ENCODE measurements at places on chromosomes 1 and 21.
A peak's percentile ranks its signal among the peaks of the same experiment; 100 is the strongest.

DNA sequence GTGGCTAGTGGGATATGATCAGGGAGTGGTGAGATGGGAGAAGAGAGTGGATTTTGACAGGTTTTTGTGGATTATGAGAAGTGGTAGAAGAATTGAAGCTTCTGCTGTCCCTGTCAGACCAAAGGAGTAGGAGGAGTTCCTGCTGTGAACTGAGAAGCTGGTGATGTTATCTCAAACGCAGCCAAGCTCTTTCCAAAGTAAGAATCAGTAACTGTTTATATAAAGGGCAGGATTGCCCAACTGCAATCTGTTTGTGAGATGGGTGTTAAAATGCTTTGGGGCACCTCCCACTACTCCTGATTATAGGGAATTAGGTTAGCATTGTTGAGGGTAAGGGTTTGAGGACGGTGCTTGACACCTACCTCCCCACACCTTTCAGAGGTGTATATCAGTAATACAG is 60.5 kb upstream of the USP25 start:
- no peak for DNase-seq

GRCh38 chr1:49229555-49229954 is 452.9 kb upstream of the BEND5 start:
- no peak for DNase-seq

GRCh38 chr1:176522310-176522845 is 59.4 kb downstream of the PAPPA2 start:
- no peak for DNase-seq

DNA sequence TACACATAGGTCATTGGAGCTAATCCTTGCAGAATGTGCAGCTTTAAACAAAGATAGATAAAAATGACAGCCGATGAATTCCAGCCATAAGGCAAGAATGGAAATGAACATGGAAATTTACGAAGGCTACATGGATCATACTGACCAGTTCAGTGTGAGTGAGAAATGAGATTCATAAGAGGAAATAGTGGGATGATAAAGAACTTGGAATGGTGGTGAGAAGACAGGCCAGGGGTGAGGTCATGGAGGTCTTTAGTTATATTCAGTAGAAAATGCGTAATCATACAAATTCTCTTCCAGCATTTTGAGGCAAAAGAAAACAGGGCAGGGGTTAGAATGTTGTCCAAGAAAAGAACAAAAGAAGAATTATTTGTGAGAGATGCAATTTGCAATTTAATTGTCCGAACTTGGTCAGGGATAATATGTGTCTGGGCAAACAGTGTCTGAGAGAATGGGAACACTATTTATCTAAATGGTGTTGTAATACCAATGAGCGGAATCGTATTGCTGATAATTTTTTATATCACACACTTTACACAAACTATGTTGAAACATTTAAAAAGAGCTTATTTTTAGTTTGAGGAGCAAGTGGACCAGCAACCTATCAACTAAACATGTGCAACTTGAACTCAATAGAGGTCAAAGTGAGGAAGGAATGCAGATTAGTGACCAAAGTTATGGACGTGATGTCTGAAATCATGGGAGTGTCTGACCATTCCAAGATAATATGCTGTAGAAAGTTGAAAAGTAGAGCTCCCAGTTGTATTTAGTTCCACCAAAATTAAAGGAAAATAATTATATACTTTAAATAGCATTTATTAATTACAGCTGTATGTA is 739.0 kb upstream of the NCAM2 start:
- DNase-seq = no peak

DNA sequence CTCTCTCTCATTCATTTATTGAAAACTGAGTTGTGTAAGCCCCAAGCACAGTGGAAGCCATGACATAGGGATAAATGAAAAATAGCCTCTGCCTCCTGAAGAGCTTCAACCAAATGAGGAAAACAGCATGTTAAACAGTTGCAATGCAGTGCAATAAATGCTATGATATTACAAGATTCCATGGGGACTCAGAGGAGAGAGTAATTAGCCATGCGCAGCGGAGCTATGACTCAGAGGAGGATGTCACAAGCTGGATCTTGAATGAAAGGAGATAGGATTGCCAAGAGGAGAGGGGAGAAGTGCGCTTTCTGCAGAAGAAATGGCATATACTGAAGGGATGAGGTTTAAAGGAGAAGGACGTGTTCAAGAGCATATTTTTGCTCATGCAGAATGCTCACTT is 231.3 kb upstream of the PLXNA2 start:
- no peak for DNase-seq

DNA sequence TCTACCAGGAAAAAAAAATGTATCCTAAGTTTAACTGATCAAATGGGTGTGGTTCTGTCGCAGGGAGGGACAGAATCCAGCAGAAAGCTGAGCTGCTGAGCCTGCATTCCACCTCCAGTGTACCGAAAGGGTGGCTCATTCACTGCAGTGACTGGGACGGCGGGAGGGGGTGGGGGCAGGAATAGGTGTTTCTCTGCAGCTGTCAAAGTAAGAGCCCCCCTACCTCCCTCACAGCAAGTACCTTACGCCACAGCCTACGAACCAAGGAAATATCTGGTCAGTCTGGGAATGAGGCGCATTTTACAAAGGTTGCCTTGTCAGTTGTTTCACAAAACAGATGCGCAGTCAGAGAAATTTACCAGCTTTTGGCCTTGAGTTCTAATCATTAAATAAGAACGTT is 1.7 kb downstream of the S100B start:
- DNase-seq = peak; percentile 49

DNA sequence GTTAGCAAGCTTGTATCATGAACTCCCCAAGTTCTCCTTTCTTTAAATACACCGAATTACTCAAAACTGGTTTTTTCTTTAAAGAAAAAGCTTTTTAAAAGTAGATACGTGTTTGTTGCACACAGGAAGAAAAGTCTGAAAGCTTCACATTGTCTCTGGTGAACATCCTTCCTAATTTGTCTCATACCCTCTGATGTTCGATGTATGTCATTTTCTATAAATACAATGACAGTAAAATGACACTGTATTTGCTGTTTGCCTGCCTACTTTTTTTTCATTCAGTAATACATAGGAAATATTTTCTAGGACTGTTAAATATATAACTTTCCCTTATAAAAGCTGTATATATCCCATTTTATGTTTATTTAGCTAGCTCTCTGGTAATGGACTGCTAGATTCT is 153.9 kb downstream of the GALNT2 start:
- DNase-seq = no peak

- DNase-seq = peak; percentile 47
Observed at GRCh38 chr1:20366056-20366462, 75.4 kb downstream of the VWA5B1 start.

- DNase-seq = no peak
Observed at GRCh38 chr1:40199126-40199525, 37.9 kb downstream of the RLF start.

- no peak for DNase-seq
Observed at GRCh38 chr1:44934791-44935190, 51.6 kb downstream of the EIF2B3 start.

DNA sequence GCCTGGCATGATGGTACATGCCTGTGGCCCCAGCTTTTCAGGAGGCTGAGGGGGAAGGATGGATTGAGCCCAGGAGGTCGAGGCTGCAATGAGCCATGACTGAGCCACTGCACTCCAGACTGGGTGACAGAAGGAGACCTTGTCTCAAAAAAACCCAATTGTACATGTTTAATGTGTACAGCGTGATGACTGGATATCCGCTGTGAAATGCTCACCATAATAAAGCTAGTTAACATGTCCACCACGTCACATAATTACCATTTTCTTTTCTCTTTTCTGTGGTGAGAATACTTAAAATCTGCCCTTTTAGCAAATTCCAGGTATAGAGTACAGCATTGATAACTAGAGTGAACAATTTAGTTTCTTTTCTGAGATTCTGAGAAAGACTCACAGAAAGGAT is 24.0 kb downstream of the TMPRSS2 start:
- no peak for DNase-seq

- no peak for DNase-seq
Observed at GRCh38 chr1:205438213-205439158, 16.6 kb upstream of the LEMD1 start.

DNA sequence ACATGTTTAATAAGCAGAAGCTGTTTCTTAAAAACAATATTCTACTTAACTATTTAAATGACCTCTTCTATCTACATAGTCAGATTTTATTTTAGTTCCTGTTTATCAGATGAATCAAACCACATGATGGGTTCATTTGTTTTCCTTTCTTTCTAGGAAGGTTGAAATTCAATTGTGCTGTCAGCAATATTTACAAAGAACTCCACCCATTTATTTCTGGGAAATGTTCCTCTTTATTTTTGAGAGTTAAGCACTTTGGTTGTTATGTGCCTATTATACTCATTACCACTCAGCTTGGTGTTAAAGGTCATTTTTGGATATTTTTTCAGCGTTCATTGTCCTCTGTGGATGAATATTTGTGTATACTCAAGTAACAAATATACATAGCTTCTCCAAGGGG is 84.9 kb downstream of the C4BPA start:
- no peak for DNase-seq

GRCh38 chr1:63214553-63214952 is 107.8 kb upstream of the FOXD3 start:
- no peak for DNase-seq

- peak; percentile 81 for DNase-seq
Observed at GRCh38 chr1:40315239-40315794, 1.8 kb downstream of the COL9A2 start.

- no peak for DNase-seq
Observed at GRCh38 chr1:94772230-94772641, 47.9 kb upstream of the SLC44A3 start.

GRCh38 chr1:6638226-6638625 is 13.6 kb downstream of the THAP3 start:
- DNase-seq = peak; percentile 61

- no peak for DNase-seq
Observed at GRCh38 chr1:17258116-17258757, 9.3 kb downstream of the PADI3 start.

DNA sequence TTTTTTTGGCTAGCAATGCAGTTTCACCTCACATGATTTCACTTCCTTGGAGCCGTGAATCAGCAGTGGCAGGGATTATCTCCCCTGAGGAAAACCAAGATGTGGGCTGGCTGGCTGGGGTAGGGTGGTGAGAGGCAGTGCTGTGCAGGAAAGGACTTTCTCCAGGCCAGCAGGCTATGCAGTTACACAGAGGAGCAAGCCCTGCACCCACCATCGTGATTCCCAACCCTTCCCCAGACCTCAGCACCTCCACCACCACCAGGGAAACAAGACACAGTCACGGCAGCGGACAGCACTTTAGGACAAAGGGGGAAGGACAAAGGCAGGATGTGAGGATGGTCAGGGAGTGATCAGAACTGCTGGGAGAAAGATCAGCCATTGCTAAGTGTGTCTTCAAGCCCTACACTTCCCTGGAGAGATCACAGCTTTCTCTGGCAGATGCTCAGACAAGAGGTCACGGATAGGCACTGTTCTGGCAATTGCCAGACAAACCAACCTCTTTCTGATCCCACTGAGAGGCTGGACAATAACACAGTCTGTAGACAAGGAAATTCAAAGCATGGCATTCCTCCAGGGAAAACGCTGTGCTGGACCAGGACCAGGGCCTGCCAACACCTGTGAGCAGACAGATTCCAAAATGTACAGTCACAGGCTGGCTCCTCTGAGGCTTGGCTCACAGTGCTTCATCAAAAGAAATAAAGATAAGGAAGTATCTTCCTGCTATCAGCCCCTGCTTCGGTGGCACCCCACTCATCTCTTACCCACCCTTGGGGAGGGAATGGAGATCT is 509.4 kb downstream of the SMYD3 start:
- no peak for DNase-seq

GRCh38 chr1:11749203-11749689 is 12.7 kb upstream of the C1orf167 start:
- DNase-seq = peak; percentile 75

DNA sequence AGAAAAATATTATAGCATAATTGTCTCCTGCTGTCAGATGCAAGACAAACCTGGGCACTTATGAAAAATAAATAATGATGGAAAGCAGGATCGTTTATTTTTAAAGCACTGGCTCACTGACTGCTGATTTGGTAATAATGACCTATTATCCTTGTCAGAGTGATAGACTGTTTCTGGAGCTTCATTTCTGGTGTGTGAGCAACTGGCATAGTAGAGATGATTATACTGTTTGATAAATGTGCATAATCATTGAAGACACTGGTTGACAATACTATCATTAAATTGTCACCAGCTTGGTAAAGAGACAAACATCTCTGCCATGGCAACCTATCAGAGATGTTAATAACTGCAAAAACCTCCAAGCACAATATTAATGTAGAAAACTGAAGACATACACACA is 179.9 kb upstream of the ZNF644 start:
- no peak for DNase-seq

DNA sequence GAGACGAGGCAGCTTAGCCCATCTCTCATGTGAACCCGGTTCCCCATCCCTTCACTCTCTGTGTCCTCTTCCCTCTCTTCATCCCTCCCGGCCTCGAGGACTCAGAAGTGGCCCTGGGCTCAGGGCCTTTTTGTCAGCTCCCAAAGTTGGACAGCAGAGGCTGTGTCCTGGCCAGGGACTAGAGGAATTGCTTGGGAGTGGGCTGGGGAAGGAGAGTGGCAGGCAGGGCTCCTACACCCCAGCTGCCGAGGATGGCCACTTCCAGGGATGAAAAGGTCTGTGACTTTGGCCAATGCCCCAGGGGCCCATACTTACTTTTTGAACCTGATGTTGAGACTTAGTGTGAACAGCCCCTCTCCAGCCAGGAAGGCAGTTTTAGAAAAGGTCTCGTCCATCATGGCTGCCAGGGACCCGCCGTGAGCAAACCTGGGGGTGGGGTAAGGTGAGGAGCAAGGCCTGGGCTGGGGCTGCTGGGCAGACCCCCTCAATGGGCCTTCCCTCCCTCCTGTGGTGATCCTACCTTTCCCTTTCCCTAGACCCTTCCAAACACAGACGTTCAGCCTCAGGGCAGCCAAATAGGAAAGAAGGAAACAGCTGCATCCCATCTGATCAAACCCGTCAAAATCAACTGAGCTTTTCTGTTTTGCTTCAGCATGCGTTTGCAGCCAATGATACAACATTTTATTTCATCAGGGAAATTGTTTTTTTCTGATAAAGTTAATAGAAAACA is 5.5 kb downstream of the THEM5 start:
- DNase-seq = no peak

DNA sequence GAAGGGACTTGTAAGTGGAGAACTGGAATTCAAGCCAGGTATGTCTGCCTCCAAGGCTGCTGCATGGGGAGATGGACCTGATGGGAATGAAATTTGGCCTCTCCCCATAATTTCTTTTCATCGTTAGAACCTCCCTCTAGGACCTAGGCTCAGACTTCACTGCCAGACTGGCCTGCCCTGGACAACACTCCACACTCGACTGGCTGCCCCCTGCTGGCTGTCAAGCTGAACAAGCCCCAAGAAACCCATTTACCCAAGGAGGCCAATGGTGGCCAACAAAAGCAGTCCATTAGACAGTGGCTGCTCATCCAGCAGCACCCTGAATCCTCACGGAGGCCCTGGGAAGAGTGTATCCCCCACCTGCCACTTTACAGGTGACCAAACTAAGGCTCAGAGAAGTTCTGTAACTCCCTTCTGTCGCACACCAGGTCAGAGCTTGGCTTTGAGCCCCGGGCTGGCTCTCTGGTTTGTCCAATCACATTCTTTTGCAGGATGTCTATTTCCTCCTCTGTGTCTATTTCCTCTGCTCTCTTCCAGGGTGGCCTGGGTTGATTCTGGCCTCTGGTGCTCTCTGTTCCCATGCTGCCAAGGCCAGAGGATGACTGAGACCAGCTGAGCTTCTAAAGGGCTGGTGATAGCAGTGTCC is 3.8 kb downstream of the RNF186 start:
- no peak for DNase-seq

Measured in frontal cortex (tissue), 4 donors.